Mesothelial cell of epicardium (in vitro differentiated cells): ENCODE measurements at places on chromosomes 3 and 15.

GRCh38 chr15:25802285-25802830 is 60.8 kb downstream of the ATP10A start:
- H3K27ac ChIP-seq: no peak overlapping the region
- peaks cover 27% of the 10 kb centered on the region for H3K4me1 ChIP-seq
- H3K4me3 ChIP-seq: no peak overlapping the region
- no peak for DNase-seq
- H3K27me3 ChIP-seq: peaks cover 10% of the 10 kb centered on the region

DNA sequence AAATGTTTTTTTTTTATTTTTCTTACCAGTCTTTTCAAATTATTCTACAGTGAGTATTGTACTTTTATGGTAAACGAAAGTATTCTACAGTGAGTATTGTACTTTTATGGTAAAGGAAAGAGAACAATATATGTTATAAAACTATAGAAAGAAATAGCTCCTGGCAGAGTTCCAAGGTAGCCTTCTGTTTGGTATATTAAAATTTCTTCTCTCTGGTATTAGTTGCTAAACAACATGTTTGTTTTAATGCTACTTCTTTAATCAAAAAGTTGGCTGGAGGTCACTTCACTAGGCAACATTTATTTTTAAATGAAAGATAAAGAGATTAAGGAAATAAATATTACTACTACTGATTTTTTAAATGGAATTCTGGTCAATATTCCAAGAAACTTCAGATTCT is 108.6 kb upstream of the ARL6 start:
- H3K27ac ChIP-seq: no peak overlapping the region
- peaks cover 10% of the 10 kb centered on the region for H3K36me3 ChIP-seq
- H3K27me3 ChIP-seq: peaks cover 1% of the 10 kb centered on the region
- no peak overlapping the region for H3K4me3 ChIP-seq
- H3K4me1 ChIP-seq: peaks cover 30% of the 10 kb centered on the region

- H3K36me3 ChIP-seq: no peaks in the 10 kb centered on the region
- H3K27ac ChIP-seq: no peak overlapping the region
- H3K4me1 ChIP-seq: no peaks in the 10 kb centered on the region
- DNase-seq: no peak
- H3K4me3 ChIP-seq: no peak overlapping the region
- peaks cover 1% of the 10 kb centered on the region for H3K27me3 ChIP-seq
These were observed 114.1 kb upstream of the DNAJC19 start for GRCh38 chr3:181103605-181104004.

GRCh38 chr3:48232734-48233133 is 8.2 kb upstream of the ZNF589 start:
- no peak overlapping the region for H3K4me3 ChIP-seq
- no peaks in the 10 kb centered on the region for H3K27me3 ChIP-seq
- peaks cover 15% of the 10 kb centered on the region for H3K4me1 ChIP-seq
- no peak for DNase-seq
- no peak overlapping the region for H3K27ac ChIP-seq

DNA sequence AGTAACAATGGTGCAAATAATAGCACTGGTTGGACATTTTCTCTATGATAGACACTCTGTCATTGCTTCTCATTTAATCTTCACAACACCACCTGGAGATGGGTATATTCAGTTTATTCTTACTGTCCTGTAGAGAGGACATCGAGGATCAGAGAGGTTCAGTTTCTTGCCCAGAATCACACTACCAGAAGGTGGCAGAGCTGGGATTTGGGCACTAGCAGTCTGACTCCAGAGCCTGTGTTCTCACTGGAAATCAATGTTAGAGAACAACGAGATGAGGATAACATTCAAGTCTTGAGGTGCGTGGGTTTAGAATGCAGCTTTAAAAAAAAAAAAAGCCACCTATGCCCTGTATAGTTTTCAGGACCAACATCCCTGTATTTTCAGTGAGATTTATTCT is 127.8 kb downstream of the SYNPR start:
- H3K4me1 ChIP-seq: no peaks in the 10 kb centered on the region
- no peaks in the 10 kb centered on the region for H3K36me3 ChIP-seq
- no peak overlapping the region for H3K27ac ChIP-seq

GRCh38 chr3:38453075-38453912 is at the start of gene ACVR2B:
Gene ACVR2B (plus strand): TSS chr3:38453890. CDS start chr3:38454323, 433 bp downstream.
- peaks cover 5% of the 10 kb centered on the region for H3K36me3 ChIP-seq
- no peaks in the 10 kb centered on the region for H3K27me3 ChIP-seq
- H3K27ac ChIP-seq: peak within 1 kb of the TSS; percentile 99
- DNase-seq: peak; percentile 83
- peak within 1 kb of the TSS; percentile 99 for H3K4me3 ChIP-seq

DNA sequence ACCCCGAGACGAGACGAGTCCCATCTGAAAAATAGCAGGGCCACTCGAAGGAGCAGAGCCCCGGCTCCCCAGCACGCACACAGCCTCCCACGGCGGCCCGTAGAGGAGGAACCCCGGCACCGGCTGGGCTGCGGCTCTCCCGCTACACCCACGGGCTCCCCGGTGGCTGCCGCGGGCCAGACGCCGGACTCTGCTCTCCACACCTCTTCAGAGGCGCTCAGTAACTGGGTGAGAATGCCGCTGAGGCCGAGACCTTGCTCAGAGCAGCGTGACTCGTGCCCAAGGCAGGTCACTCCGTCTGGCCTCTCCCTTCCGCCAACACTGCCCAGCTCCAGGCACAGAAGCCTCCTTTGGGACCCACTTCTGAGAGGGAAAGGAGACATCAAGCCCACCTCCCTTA is 34.4 kb downstream of the TNK2 start:
- no peaks in the 10 kb centered on the region for H3K4me1 ChIP-seq
- no peak for DNase-seq
- no peak overlapping the region for H3K4me3 ChIP-seq
- no peaks in the 10 kb centered on the region for H3K27me3 ChIP-seq
- no peak overlapping the region for H3K27ac ChIP-seq
- H3K36me3 ChIP-seq: peaks cover 9% of the 10 kb centered on the region

DNA sequence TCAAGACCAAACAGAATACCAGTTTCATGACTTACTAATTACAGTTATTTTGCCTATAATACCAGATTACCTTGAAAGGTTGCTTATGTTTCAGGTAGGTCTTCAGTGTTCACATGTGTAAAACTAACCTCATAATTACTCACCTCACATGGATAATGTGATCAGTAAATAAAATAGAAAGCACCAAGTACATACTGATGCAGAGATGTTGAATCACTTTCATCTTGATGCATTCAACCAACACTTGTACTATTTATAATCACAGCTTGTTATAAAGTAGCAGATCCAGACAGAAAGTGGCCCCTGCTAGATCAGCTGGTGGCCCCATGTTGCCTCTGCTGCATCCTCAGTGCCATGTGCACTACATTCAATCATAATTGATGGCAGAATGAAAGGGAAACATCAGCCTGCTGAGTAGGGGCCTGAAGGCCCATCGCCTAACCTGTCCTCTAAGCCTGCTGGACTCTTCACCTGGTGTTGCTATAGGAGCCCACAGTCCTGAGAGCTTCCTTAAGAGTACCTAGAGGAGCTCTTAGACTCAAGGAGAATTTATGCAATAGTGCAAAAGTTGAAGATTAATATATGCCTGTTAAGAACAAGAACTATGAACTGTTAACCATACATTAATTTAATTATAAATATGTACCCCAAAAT is 154.3 kb downstream of the PLCL2 start:
- DNase-seq: no peak
- H3K27me3 ChIP-seq: peaks cover 5% of the 10 kb centered on the region
- no peak overlapping the region for H3K27ac ChIP-seq
- no peaks in the 10 kb centered on the region for H3K4me1 ChIP-seq
- H3K36me3 ChIP-seq: no peaks in the 10 kb centered on the region

GRCh38 chr3:23656821-23657220 is 148.9 kb upstream of the UBE2E1 start:
- H3K27ac ChIP-seq: no peak overlapping the region
- no peaks in the 10 kb centered on the region for H3K27me3 ChIP-seq
- peaks cover 2% of the 10 kb centered on the region for H3K4me1 ChIP-seq
- H3K4me3 ChIP-seq: no peak overlapping the region
- DNase-seq: no peak
- peaks cover 5% of the 10 kb centered on the region for H3K36me3 ChIP-seq

GRCh38 chr3:44678480-44679116 is 30.1 kb downstream of the ZNF35 start:
- H3K27me3 ChIP-seq: no peaks in the 10 kb centered on the region
- no peak overlapping the region for H3K4me3 ChIP-seq
- no peak overlapping the region for H3K27ac ChIP-seq
- no peak for DNase-seq
- H3K36me3 ChIP-seq: peaks cover 35% of the 10 kb centered on the region

- no peak overlapping the region for H3K4me3 ChIP-seq
- DNase-seq: no peak
- no peaks in the 10 kb centered on the region for H3K36me3 ChIP-seq
- no peak overlapping the region for H3K27ac ChIP-seq
These were observed 210.0 kb downstream of the NFKBIZ start for GRCh38 chr3:102059145-102059943.

- H3K36me3 ChIP-seq: no peaks in the 10 kb centered on the region
- H3K27ac ChIP-seq: no peak overlapping the region
- no peaks in the 10 kb centered on the region for H3K27me3 ChIP-seq
- H3K4me1 ChIP-seq: no peaks in the 10 kb centered on the region
- DNase-seq: no peak
These were observed 210.2 kb upstream of the SLITRK3 start for GRCh38 chr3:165406425-165406824.

- no peak for DNase-seq
- no peaks in the 10 kb centered on the region for H3K36me3 ChIP-seq
- H3K27ac ChIP-seq: no peak overlapping the region
- H3K27me3 ChIP-seq: peaks cover 2% of the 10 kb centered on the region
These were observed 12.6 kb downstream of the PAQR5 start for GRCh38 chr15:69311319-69311721.

GRCh38 chr3:177538048-177538749 is 340.9 kb upstream of the TBL1XR1 start:
- peaks cover 32% of the 10 kb centered on the region for H3K4me1 ChIP-seq
- no peak for DNase-seq
- no peak overlapping the region for H3K4me3 ChIP-seq
- H3K27me3 ChIP-seq: no peaks in the 10 kb centered on the region
- H3K36me3 ChIP-seq: no peaks in the 10 kb centered on the region

DNA sequence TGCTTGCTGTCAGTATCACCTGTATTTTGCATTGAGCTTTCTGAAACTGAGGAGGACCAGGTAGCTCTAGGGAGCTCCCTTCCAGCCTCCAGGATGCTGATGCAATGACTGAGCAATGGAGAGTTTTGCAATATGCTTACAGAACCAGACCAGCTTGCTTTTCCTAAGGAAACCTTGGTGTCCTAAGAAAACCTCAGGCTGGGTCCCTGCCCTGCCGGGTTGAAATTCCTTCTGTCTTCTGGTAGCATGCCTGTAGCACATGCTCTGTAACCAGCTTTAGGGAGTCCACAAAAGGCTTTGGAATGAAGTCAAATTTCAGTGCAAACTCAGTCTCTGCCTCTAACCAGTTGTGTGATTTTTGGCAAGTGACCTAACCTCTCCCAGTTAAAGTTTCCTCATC is 65.8 kb upstream of the GSK3B start:
- peaks cover 9% of the 10 kb centered on the region for H3K4me1 ChIP-seq
- H3K27me3 ChIP-seq: no peaks in the 10 kb centered on the region
- no peak overlapping the region for H3K4me3 ChIP-seq
- DNase-seq: no peak
- H3K27ac ChIP-seq: no peak overlapping the region
